ENCODE measurements at places on chromosomes 7 and 10.

- DNase-seq, result no peak
Observed at GRCh38 chr7:47377741-47378140, 204.2 kb downstream of the TNS3 start.

DNA sequence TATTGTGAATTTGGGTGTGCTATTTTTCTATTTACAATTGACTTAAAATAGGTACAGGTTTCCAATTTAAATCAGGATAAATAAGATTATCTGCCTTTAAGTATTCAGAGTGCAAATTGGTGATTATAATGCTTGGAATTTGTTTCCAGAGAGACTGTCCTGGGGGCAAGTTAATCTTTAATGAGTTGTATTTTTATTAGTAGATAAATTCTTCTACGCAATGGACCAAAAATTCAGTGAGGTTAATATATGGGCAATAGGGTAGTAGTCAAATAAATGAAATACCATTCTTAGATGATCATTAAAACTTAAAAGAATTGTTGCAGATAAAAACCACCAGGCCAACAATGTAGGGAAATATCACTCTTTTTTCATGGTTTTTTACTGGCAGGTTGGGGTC is 3.4 kb downstream of the BICC1 start:
- DNase-seq, result no peak

- DNase-seq, result no peak
Observed at GRCh38 chr10:127899766-127900387, 7.0 kb upstream of the PTPRE start.

DNA sequence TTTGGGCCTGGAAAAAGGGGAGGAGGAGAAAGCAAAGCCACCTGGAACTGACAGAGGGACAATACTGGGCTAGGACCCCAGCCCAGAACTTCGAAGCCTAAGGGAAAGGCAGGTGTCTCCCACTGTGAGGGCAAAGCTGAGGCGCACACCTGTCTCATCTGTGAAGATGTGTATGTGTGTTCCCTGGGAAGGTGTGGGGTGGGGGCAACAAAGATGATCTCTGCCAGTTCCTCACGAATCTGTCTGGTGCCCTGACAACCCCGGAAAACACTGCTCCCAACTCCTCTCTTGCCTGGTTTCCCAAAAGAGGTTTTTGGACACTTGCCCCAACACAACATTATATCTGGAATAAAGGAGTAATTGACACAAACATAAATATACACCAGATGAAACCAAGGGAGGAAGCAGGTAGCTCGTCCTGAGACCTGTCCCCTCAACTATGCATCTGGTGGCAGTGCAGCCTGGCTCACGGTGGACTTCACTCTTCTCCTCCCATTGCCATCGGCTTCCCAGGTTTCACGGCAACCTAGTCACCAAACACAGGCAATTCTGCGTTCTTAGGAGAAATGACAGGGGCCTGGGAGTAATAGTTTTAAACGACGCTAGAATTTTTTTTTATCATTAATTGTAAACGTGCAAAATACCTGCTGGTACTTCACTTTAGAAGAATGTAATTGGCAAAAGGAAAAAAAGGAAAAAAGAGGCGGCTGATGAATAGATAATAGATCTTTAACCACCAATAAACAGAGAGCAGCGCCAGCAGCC is 1.7 kb upstream of the EMX2 start:
- no peak for DNase-seq

- no peak for DNase-seq
Observed at GRCh38 chr7:45923290-45923689, 2.2 kb upstream of the IGFBP3 start.

- no peak for DNase-seq
Observed at GRCh38 chr7:49172639-49173038, 248.3 kb downstream of the CDC14C start.

- no peak for DNase-seq
Observed at GRCh38 chr10:20953120-20953519, 56.0 kb upstream of the NEBL start.

GRCh38 chr7:89133819-89134218 is 338.3 kb upstream of the TEX47 start:
- DNase-seq, result no peak

GRCh38 chr7:80647436-80647835 is 9.0 kb downstream of the CD36 start:
- no peak for DNase-seq

DNA sequence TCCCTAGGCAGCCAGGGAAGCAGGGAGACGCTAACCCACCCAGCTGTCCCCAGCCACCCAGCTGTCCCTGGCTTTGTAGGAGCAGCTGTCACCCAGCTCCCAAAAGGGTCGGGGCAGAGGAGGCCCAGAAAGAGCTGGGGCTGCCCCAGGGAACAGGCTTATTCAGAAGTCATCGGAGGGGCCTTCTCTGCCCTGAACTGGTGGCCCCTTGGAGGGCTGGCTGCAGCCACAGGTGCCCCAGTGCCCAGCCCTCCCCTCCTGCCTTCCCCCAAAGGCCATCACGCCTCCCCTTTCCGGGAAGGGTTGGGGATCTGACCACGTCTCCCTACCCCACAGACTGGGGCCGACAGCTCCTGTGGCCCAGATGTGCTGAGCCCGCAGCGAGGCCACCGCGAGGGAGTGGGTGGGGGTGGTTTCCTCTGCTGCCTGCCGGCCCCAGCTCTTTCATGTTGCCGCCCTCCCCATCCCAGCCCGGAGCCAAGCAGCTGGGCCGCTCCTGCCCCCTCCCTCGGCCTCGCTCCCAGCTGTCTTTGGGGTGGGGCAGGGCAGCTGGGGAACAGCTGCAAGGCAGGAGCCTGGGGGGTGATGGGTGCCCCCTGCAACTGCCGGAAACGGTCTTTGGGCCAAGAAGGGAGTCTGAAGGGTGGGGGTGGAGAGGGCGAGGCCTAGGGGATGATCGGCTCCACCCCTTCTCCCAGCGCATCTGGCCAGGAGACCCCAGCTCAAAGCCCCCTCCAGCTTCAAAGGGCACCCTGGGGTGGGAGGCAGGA is 16.8 kb downstream of the TRIM8 start:
- DNase-seq, result no peak

DNA sequence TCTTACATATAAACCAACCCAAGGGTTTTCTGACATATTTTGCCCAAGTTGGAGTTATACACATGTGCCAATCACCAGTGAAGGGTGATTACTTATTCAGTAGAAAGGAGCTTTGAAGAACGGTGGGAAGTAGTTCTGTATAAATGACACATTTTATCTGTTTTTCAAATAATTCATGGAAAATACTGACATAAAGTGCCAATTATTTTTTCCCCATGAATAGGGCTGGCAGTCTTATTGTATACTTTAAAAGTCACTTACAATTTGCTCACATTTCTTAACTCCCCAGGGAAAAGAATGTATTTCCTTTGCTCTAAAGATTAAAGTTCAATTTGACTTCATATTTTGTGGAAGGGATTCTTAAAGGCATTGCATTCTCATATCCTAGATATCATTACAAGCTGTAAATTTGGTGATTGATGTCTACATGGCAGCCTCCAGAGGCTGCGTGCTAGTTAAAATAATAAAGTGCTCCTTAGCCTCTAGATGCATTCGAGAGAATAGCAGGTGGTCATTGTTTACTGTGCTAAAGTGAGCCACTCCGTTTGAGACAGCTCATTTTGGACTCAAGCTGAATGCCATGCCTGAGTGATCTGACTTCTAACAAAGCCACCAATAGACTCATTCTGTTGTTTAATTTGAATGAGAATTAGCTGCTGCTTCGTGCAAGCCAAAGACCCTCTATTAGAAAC is 148.8 kb upstream of the NRP1 start:
- DNase-seq, result no peak

DNA sequence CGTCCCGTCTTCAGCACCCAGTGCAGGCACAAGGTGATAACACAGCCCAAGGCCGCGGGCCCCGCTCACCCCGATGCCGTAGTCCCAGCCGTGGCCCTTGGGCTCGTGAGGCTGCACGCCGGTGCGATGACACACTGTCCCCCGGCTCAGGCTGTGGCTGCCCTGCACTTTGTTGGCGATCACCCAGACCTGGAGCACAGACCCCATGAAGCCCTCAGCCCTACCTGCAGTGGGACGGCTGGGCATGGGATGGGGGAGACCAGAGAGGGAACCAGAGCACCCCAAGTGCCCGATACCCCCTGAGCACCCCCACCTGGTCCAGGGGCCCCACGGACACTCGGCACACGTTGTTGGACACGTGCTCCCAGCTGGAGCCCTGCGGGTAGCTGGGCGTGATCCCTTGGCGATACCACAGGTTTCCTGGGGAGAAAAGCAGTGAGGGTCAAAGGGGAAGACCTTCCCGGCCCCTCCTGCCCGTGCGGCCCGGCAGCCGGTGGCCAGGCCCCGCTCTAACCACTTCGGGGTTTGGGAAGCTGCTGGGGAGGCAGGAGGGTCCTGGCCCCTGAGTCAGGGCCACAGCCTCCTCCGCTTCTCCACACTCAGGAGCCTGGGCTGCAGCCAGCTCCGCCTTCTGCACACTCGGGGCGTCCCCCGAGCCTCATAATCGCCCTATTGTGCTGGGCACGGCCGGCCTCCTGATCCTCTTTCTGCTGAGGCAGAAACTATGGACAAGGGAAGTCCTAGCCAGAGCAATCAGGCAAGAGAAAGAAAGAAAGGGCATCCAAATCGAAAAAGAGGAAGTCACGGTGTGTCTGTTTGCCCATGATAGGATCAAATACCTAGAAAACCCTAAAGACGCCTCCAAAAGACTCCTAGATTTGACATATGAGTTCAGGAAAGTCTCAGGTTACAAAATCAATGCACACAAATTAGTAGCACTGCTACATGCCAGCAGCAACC is 6.7 kb downstream of the BHLHA15 start:
- no peak for DNase-seq

- DNase-seq, result no peak
Observed at GRCh38 chr7:19362099-19362498, 216.9 kb upstream of the FERD3L start.

GRCh38 chr7:141366091-141366621 is 185.1 kb upstream of the AGK start:
- DNase-seq, result no peak

GRCh38 chr10:101778781-101779543 is 3.0 kb upstream of the FGF8 start:
- DNase-seq, result no peak

DNA sequence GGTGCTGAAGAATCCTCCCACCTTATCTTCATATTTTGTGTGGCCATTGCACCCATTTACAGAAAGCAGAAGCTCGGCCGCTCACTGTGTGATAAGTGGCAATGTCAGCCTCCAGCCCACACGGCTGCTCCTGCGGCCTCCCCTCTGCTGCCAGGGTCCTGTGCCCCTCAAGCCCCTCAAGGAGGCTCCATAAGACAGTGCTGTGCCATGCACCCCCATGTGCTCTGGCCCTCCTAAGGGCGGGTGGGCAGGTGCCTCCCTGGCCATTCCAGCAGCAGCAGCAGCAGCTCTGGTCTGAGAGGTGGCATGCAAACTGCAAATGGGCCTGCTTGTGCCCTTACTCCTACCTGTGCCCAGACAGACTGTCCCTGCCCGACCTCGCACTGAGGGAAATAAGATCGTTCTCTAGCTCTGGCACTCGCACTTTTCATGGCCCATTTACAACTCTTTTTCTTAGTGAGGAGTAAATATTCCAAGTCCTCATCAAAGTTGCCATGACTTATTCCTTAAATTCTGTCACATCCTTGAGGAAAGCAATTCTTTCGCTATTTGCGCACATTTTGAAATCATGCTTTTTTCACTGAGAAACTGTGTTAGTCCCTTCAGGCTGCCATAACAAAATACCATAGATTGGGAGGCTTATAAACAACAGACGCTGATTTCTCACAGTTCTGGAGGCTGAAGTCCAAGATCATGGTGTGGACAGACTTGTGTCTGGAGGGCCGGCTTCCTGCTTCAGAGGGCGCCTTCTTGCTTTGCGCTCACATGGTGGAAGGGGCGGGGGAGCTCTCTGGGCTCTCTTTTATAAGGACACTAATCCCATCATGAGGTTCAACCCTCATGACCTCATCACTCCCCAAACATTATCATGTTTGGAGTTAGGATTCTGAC is 187.8 kb downstream of the COBL start:
- no peak for DNase-seq

DNA sequence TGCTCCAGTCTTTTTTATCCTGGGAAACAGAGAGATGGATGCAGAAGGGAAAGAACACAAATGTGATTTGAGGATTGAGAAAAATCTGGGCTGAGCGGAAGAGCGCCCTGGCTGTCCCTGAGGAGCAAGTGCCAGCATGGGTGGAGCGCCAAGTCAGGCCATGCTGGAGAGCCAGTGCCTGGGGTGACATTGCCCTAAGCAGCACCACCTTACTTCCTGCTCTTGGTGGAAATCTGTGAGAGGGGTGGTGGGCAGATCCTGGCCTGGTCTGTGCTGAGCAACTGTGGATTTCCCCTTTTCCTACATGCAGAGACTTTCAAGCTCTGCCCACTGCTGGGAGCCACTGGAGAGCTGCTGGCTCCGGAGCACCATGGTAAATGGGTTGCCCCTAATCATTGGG is 36.9 kb downstream of the DDIT4 start:
- no peak for DNase-seq

DNA sequence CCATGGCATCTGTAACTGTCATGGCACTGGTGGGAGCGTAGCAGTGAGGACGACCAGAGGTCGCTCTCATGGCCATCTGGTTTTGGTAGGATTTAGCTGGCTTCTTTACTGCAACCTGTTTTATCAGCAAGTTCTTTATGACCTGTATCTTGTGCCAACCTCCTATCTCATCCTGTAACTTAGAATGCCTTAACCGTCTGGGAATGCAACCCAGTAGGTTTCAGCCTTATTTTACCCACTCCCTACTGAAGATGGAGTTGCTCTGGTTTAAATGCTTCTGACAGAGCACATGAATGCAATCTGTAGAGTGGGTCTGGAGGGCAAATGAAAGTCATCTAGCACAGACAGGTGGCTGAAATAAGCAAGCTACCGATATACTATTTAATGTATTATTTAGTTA is 55.3 kb upstream of the OPN4 start:
- no peak for DNase-seq

GRCh38 chr10:26815500-26815899 is 45.3 kb downstream of the ABI1 start:
- DNase-seq, result no peak

GRCh38 chr7:27221201-27221797 is 21.3 kb upstream of the EVX1 start:
- DNase-seq, result no peak

GRCh38 chr7:107907790-107908189 is 16.8 kb downstream of the DLD start:
- DNase-seq, result no peak

DNA sequence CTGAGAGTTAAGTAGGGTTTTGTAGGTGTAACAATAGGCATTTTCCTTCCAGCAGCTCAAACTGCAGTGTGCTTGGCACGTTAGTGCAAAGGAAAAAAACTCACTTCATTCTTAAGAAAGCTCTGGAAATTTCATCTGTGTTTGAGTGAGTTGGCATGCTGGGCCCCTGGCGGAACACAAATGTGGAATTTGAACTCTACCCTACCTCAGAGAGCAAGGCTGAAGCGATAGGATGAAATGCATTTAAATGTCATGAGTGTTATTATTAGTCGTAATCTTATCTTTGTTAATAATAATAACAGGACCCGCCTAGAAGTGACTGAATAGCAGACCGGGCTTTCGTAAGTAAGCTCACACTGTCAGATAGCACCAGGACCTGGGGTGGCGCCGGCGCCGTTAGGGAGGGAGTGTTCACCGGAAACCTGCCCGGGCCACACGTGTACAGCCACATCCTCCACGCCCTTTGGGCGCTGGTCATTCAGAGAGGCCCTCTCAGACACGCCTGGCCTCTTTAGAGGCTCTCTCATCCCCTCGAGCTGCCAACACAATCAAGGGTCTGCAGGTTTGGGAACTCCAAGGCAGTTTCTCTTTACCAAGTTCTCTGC is 63.5 kb downstream of the GRK5 start:
- DNase-seq, result peak; percentile 41

GRCh38 chr7:42856605-42856987 is 55.3 kb downstream of the C7orf25 start:
- no peak for DNase-seq

GRCh38 chr7:82593780-82594179 is 150.2 kb upstream of the CACNA2D1 start:
- DNase-seq, result no peak

GRCh38 chr10:80442879-80443278 is 11.2 kb upstream of the TSPAN14 start:
- DNase-seq, result no peak
